ENCODE measurements at places on chromosomes 2 and 18.
A peak's percentile ranks its signal among the peaks of the same experiment; 100 is the strongest.

DNA sequence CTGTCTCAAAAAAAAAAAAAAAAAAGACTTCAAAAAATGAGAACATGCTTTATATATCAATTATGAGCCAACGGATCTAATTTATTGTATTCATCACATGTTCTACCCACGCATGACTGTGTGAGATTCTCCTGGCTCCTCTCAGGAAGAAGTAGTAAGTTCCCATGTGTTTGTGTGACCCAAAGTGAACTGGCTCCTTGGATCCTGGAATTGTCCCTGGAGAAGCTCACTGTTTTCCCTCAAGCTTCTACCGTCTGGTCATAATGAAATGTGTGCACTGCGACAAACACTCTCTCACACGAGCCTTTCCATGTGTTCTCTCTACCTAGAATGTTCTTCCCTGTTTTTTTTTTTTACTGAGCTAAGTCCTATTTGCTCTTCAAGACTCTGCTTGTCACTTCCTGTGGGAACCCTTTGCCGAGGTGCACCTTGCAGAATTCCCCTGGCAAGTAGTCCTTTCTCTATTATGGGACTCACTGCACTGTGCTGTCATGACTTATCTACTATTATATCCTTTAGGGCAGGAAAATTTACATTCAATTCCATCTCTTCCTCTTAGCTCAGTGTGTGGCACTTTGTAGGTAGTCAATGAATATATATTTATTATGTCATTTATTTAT lies 83.2 kb upstream of the THOC1 start:
- DNase-seq: no peak

- DNase-seq: no peak
Observed at GRCh38 chr2:201936817-201937216, 96.8 kb upstream of the FZD7 start.

- DNase-seq: no peak
Observed at GRCh38 chr2:12330916-12331315, 385.8 kb upstream of the TRIB2 start.

DNA sequence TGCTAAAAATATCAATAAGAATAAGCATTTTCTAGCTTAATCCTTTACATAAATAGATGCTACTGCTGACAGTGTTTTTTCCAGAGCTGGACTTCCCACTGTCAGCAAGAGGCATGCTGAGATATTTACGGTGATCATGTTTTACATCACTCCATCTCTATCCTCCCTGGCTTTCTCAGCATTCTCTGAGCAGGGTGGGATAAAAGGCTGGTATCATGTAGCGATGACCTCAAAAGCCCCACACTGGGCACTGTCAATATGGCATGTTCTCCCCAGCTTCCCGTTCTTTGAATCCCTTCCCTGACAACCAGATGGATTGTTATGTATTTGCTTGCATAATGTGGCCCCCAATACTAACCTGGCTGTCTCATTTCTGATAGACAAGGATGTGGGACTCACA lies 83.2 kb upstream of the EPHA4 start:
- no peak for DNase-seq

DNA sequence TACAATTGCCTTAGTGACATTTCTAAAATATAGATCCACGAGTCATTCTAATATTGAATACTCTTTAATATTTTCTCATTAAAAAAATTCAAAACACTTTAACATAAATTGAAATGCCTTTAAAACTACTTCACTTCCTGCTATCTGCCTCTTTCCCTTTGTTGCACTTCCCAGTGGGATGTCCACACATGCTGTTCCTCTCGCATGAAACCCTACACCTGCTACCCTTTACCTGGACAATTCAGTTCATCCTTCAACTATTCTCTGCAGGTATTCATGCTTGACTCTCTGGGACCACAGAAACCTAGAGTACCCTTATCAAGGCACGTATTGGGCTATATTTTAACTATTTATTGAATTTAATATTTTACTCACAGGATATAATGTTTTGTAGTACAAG lies 373.3 kb upstream of the GALNT5 start:
- DNase-seq: no peak

DNA sequence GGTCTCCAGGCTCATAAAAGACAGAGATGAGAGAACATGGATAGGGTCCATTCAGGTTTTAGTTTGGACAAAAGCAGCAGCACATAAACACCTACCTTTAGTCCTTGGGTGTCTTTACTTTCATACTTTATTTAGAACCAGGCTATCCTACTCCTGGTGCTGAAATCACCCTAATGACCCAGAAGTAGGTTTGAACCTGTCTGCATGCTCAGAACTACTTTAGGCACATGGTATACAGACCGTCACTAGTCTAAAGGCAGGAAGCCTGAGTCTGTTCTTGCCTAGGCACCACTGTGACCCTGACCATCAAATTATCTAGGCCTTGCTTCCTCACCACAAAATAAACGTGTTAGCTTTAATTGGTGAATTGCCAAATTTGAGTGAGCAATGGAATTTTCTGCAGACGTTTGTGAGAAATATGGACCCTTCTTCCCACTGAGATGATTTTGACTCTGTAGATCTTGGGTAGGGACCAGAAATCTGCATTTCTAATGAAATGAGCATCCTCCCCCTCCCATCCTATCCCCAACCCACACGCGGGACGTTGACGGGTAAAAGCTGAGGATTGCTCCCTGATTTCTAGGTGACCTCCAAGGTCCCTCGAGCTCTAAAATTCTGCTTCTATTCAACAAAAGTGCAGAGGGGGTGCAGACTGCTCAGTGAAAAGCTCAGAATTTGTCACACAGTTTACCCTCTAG lies 75.1 kb downstream of the PLEKHM3 start:
- DNase-seq: no peak

- DNase-seq: no peak
Observed at GRCh38 chr18:21327101-21327500, 85.1 kb downstream of the GREB1L start.

DNA sequence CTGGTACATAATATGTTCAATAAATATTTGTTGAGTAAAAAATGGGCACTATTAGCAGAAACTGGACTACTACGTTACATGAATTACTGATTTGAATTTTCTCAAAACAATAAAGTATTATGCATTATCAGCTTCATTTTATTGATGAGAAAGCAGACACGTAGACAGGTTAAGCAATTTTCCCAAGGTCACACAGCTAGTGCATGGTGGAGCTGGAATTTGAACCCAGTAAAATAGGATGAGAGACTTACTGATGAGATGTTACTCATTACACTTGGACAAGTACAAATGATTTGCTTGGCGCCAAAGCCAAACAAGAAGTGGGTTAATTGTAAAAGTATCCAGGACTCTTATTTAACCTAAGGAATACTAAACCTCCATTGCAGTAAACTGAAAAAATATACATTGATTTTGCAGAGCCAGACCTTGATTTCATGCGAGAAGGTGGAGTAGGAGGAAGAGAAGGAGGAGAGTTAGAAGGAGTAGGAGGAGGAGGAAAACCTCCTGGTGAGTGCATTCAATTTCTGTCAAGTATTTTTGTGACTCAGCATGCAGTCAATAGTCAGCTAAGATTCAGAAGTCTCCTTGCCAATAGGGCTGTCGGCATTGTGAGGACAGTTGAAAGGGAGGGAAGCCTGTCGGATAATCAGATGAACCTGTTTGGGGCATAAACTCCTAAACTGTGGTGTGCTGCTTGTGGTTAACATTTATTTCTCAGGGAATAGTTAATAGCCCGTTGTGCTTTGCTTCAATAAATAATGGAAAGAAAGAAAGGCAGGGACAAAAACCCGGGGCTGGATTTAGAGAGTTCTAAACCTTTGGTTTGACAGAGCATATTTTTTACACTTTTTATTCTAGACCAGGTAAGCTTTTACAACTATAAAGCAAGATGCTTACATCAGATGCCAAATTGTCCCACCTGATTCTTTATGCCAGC lies 77.0 kb upstream of the TACR1 start:
- no peak for DNase-seq

DNA sequence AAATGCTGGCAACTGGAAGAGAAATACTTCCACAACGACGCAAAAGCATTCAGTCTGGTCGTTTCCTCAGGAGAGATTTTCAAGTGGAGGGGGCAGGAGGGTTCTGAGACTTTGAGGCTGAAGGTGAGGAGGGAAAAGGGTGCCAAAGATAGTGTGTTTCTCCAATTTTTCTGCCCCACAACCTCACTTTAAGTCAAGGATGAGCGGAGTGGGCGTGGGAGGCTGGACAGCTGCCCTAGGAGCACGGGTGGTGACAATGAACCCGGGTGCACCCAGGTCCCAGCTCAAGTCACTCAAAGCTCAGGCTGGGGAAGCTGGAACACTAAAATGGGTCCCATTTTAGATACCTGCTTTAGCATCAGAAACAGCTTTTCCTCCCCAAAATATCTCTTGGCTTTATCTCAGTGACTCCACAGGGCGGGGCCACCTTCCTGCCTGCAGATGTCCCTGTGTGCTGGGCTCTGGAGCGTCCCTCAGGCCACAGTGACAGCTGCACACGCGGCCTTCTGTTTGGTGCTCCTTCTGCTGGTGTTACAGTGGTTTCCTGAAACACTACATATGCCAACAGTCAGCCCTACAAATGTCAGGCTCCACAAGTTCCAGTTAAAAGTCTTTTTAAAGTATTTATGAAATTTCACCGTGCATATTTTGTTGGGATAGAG lies 1.4 kb upstream of the MBP start:
- DNase-seq: peak; percentile 83

DNA sequence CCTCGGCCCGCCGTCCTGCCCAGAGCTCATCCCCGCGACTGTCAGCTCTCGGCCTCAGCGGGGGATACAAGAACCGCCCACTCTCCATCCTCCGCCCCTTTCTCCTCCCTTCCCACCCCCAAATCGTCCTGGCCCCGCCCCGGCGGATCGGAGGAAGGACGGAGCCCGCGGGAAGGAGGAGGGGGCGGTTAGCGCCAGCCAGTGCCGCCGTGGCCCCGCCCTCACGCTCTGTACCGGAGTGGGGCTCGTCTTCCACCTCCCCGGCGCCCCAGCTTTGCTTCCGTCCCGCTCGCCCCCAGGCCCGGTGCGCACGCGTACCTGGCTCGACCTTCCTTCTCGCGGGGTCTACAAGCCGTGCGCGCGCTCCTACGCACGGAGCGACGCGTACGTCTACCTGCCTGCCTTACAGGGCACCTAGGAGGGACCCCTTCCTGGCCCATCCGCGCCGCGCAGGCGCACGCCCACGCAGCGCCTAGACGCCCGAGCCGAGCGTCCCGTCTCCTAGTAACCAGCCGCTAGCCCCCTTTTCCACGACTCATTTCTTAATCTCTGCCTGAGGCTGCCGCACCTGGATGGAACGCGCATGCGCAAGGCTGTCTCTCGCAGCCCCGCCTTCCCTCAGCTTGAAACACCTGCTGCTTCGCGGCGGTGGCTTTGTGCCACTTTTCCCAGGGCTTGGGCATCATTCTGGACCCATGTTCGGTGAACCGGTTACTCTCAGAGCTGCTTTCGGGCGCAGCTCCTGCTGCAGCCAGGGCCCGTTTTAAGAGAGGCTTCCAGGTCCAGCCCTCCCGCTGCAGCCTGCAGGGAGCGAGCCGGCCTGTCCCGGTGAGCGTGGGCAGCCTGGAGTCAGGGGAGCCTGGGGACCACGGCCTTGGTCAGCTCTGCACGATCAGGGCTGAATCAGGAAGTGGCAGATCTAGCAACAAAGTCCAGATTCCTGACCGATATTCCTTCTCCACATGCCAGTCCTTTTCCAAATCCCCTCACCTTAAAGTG lies at the start of gene C2orf15:
C2orf15 (plus strand) TSS at position 598 of the 999 bp plus-strand sequence. CDS start 8,852 bp downstream, outside the sequence.
- DNase-seq: peak; percentile 95

DNA sequence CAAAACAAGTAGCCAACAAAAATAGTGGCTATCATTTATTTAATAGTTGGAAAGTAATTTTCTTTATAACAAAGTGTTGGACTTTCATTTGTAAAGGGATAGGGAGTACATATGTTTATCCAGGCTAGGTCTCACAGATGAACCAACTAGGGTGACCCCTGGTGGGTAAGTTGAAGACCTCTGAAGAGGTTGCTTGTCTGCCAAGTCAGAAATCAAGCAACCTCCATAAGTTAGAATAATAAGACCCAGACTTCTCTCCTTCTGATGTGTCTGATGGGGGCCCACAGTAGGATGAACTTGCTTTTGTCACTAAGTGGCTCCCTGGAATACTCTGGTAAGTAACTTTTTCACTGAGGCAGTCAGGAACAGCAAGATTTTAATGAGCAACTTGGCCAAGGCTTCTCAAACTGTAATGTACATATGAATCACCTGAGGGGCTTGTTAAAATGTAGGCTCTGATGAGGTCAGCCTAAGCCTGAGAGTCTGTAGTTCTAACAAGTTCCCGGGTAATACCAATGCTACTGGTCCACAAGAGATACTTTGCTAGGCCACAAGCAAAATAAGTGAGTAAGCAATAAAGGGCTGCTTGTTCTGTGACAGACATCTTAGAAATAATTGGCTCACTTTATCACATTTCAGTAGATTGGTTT lies 319.6 kb downstream of the PIK3C3 start:
- DNase-seq: no peak

GRCh38 chr2:173886613-173887012 lies 78.6 kb downstream of the SP3 start:
- no peak for DNase-seq

- DNase-seq: no peak
Observed at GRCh38 chr18:23658285-23658684, 4.4 kb downstream of the ANKRD29 start.

DNA sequence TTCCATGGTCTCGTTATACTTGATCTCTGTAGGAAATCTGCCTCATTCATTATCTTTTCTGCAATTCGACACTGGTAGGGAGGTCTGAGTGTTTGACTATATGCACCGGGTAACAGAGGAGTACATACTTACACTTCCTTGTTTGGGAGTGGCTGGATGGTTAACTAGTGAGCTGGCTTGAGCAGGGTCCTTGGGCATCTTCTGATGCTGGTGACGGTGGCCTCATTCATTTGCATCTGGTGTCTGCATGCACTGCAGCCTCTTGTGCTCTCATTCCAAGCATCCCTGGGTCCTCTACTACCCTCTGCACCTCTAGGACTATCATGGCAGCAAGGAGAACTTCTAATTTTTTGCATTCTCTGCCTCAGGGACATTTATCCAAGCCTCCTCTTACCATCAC lies 100.0 kb upstream of the TCF4 start:
- no peak for DNase-seq

DNA sequence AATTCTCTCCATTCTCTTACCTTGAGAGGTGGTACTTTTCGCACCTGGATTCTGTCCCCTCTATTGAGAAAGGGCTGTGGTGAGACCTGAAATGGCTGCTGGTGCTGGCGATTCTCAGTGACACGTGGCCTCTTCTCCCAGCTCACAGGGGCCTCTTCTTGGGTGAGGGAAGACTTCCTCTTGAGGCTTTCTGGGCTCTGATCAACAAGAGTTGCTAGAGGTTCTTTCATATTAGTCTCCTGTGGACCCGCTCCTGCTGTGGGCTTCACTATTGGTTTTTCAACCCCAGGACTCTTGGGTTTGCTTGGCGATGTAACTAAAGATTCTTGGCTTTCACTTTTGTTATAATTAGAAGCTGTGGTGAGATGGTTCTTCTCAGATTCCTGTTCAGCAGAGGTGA lies 76.3 kb upstream of the DTNB start:
- DNase-seq: no peak

GRCh38 chr2:191713837-191714236 lies 35.9 kb downstream of the NABP1 start:
- no peak for DNase-seq

DNA sequence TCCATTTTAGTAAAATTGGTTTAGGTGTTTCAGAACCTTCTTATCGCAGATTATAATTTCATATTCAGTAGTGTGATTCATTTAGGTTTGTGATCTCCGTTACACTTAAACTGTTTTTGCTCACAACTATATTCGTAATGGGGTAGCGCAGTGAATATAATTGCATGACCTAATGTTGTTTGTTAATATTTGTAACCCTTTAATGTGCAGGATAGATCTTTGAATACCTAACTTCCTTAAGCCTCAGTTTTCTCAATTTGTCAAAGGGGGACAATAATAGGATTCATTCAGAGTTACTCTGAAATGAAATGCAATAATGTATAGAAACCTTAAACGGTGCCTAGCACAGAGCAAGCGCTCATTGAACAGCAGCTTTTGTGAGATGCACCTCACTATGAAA lies 558 bp upstream of the ZDBF2 start:
- DNase-seq: no peak

Data from sigmoid colon (tissue), 7 donors.